Stimulated activated CD4-positive, alpha-beta T cell treated with anti-CD3 and anti-CD28 coated beads, Interleukin-4, amount 100 ng/mL, for 24 hours (primary cell): ENCODE measurements at places on chromosomes 12 and 14.

DNA sequence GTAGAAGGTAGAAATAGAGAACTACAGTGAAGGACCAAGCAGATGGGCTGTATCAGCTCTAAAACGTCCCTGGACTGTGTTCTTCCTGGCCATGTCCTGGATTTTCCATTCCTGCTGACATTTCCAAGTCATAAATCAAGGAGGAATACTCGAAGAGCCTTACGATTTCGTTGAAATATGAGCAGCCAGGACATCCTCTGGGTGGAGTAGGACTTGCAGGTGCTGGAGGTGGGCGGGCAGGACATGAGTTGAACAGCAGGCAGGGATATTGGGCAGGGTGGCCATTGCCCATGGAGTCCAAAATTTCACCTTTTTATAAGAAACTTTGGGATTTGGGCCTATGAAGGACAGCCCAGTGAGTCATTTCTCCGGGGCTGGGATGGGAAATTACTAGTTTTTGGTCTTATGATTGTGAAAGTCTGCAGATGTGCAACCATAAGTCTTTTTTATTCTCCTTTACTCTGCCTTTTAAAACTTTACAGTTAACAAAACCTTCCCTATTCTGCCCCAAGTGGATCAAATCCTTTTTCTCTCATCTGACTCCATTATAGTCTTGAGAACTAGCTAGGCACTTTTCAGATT, 88.8 kb downstream of the TMX1 start:
- no peak for DNase-seq

DNA sequence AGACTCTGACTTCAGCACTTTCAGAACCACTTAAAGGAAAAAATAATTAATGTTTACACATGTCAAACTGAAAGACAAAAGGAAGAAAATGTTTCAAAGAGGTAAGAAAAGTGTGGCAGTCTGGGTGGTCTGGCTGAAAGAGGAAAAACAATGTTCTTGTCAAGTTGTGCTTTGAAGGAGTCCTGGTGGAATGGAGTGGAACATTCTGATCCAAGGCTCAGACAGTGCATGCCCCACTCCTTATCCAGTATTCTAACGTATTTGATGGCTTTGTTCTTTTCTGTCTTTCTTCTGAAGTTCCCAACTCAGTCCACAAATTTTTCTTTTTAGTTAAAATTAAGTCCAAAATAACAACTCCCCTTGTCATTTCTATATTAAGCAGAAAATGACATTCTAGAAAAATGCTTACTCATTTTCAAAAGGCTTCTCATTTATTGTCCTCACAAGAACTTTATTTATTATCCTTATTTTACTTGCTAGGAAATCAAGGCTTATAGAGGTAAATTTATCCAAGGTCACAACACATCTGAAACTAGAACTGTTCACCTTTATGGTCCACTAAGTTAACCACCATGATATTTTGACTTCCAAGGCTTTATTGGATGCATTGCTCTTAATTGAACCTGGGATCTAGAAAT, 121.7 kb upstream of the NAP1L1 start:
- DNase-seq = no peak

- no peak for DNase-seq
These were observed 21.1 kb downstream of the EVL start for GRCh38 chr14:100086361-100086760.

GRCh38 chr12:107990325-107990724, 138.8 kb upstream of the WSCD2 start:
- peak; percentile 40 for DNase-seq

DNA sequence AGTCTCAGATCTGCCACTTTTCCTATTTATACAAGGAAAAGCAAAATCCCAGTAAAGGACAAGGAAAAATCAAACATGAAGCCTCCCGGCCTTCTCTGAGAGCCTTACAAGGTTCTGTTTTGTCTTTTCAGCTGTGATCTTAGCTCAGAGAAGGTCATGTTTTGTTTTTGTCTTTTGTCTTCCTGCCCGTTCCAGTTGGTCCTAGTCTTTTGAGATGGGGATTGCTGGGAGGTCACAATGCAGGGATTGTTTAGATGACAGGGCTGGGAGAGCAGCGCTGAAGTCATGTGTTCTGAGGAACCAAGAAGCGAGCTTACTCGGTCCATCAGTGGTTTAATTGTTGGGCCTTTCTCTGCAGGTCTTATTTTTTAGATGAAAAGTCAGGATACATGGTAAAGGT, 6.0 kb downstream of the PLEKHH1 start:
- DNase-seq = no peak

- DNase-seq = no peak
These were observed 601 bp downstream of the MDGA2 start for GRCh38 chr14:47674543-47675465.

GRCh38 chr14:69715725-69716477, 51.0 kb upstream of the SRSF5 start:
- DNase-seq = no peak

- DNase-seq = no peak
These were observed 7.6 kb upstream of the E2F7 start for GRCh38 chr12:77072833-77073495.

DNA sequence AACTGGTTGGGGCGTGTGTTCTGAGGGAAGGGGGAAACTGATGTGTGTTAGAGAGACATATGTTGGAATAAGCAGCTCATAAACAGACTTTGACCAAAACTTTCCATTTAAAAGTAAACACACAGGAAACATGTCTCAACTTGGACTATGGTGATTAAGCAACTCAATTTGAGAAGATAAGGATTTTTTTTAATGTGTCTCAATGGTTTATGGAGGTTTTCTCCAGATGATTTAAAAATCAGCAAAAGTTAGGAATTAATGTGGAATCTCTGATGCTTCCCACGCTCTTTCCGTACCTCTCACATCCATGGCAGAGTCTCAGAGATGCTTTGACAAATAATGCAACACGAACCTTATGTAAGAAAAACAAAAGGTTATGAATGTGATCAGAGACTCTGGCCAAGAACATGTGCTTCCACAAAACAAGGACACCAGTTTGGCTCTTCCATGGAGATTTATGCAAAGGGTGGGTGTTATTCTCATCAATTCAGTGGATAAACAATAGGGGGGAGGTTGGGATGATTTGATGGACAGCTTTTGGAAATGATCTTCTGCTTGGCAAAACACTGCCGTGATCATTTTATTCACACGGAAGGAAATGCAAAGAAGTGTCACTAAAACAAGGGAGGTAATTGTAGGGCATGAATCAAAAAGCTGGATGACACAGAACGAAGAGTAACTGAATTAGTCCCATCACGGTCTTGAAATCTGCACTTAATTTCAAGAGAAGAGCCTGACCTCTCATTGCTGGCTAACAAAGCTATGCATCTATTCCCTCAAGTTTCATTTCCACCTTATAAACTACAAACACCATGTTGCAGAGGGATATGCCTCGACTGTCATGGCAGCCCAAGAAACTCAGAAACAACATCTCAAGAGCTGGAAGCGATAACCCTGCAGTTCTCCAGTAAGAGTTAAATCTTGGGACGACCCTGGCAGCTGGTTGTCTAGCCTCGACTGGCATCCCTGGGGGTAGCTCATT, 76.5 kb downstream of the FOXN3 start:
- DNase-seq = no peak

DNA sequence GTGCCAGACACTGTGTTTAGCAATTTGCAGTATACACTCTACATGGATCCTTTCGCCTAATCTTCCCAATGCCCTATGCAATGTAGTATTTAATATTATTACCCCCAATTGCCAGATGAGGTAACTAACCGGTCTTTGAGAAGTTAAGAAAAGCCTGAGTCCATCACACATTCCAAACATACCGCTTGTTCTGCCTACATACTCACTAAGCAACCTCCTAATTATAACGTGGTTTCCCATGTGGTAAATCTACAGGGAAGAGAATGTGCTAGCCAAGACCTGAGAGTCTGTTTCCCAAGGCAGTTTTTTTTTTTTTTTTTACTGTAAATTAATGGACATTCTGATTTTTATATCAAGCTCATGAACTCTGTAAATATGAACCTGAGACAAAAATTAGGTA, 37.2 kb downstream of the ATP2B1 start:
- no peak for DNase-seq

- no peak for DNase-seq
These were observed 13.7 kb downstream of the POMT2 start for GRCh38 chr14:77306851-77307496.

DNA sequence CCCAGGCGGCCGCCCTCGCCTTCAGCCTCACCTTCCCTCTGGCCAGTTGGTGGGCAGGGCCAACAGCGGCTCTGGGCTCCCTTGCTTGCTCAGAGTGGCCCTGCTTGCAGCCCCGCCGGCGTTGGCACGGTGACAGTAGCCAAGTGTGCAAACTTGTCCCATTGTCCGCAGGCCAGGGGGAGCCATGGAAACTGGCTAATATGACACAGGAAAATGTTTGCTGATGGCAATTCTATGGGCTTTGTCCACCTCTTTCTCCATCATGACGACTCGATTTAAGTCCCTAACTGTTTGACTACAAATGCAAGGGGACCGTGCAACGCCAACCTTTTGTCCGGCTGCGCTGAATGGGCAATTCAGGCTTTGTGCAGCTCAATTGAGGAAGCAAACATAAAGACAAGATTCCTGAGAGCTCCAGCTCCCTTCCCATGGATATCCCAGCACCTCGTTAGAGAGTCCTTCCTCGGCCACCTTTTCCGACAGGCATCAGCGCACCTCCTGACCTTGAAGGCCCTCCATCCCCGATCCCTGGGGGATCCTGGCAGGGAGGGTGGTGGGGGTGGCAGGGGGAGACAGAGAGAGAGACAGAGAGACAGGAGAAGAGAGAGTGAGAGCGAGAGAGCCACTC, 785 bp upstream of the FAM181A start:
- DNase-seq = no peak

DNA sequence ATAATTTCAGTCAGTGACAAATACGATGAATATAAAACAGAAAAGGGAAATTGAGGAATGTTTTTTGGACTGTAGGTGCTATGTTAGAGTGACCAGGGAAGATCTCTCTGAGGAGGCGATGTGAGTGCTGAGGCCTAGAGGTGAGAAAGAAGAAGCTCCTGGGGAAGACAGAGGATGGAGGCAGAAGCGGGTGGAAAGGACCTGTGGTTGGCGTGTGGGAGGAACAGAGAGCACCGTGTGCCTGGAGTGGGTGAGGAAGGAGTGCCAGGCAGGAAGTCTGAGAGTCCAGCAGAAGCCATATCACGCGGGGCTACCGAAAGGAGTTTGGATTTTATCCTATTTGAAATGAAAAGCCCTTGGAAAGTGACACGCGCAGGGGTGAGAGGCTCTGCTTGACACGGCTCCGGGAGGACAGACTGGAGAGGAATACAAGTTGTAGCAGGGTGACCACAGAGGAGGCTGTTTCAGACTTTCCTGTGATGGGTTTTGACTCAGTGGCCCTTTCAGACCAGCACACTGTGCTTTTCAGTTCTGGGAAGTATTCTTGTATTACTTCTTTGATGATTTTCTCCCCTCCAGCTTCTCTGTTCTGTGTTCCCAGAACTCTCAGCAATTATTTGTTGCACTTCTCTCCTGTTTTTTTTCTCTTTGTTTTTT, 96.9 kb downstream of the VRK1 start:
- no peak for DNase-seq
